Stimulated activated CD8-positive, alpha-beta memory T cell treated with anti-CD3 and anti-CD28 coated beads, Interleukin-4, amount 100 ng/mL, for 24 hours (primary cell): ENCODE measurements at places on chromosomes 7 and 10.

- DNase-seq, result no peak
Observed at GRCh38 chr7:123580406-123581161, 21.0 kb upstream of the ASB15 start.

GRCh38 chr7:157853789-157854065 lies 516.9 kb downstream of the DNAJB6 start:
- no peak for DNase-seq

GRCh38 chr10:36381748-36382147 lies 739.7 kb upstream of the FZD8 start:
- no peak for DNase-seq

GRCh38 chr7:149884016-149884415 lies 10.2 kb downstream of the ATP6V0E2 start:
- no peak for DNase-seq

- DNase-seq, result no peak
Observed at GRCh38 chr7:123423622-123424021, 110.8 kb downstream of the IQUB start.
